Frontal cortex (tissue), 4 donors: ENCODE measurements at places on chromosomes 1 and 21.

DNA sequence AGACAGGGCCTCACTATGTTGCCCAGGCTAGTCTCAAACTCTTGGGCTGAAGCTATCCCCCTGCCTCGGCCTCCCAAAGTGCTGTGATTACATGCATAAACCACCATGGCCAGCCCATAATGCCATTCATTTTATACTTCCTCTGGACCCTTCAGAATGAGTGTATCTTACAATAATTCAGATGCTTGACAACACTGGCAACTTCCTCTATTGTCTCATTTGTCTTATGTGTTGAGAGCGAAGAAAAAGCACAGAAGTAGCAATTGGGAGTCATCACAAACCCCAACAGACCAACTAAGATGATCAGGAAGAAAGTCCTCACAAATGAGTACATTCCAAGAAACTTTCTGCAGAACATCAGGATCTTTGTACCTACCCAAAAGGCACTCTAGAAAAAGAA lies 191.9 kb downstream of the RERE start:
- DNase-seq, result no peak

DNA sequence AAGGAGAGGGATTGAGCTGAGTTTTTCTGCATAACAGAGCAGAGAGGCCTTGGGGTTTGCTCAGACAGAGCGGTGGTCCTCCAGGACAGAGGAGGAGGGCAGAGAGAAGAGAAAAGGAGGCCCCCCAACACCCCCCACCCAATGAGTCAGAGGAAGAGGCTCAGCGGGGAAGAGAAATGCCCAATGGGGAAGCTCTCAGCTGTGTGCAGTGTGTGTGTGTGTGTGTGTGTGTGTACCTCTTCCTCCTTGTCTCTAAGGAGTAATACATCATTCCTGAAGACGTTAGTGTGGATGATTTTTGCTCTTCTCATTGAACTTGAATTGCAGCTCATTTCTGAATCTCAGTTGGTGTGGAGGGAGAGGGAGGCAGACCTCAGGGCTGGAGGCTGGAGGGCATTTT lies 8.7 kb downstream of the TMPRSS3 start:
- no peak for DNase-seq

DNA sequence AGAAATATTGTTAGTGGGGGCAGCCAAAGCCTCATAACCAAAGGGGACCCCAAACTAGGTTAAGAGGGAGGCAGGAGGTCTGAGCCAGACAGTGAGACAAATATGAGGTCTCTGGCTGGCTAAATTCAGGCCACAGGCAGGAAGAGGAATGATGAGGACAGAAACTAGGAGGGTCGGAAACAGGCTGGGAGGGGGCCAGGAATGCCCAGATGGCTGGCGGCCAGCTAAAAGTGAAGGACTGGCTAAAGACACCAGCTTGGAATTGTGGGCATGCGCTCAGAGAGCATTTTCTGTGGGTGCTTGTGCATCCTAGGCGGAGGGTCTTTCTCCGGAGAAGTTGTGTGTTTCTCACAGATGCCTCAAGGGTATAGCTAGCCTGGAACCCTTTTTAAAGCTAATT lies 77.0 kb downstream of the PGM1 start:
- DNase-seq, result no peak

- peak; percentile 21 for DNase-seq
Measured at GRCh38 chr1:165114022-165114888, 242.3 kb downstream of the LMX1A start.

GRCh38 chr1:229024528-229025130 lies 246.3 kb upstream of the RAB4A start:
- DNase-seq, result no peak

DNA sequence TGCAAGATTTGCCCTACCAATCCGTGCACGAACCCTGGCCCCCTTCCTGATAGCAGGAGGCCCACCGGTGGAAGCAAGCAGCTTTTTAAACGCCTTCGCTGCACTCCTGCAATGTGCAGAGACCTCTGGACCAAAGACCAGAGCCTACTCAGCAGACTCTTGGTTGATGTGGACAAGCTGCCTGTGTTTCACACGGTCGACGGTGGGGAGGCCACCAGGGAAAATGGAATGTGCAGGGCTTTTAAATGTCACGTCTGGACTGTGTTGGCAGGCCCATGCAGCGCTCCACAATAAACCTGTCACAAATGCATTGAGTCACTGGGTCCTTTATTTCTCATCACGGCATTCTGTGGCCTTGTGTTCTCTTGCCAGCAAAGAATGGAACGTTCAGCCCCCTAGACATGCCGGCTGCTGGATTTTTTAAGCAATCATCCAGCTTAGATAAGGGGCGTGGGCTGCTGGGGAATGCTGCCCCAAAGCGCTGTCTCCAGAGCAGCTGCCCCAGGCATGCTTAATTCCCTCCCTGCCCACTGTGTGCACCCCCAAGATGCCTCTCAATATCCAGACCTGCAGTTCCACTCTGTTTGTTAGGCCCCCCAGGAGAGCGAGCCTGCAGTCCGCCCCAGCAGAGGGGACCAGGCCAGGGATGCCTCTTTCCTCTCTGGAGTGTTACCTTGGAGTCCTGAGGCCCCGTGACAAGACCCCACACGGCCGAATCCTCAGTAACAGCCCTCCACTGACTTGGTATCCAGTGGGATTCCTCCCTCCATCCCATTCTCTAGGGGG lies 71.3 kb downstream of the ATP5PO start:
- DNase-seq, result no peak

DNA sequence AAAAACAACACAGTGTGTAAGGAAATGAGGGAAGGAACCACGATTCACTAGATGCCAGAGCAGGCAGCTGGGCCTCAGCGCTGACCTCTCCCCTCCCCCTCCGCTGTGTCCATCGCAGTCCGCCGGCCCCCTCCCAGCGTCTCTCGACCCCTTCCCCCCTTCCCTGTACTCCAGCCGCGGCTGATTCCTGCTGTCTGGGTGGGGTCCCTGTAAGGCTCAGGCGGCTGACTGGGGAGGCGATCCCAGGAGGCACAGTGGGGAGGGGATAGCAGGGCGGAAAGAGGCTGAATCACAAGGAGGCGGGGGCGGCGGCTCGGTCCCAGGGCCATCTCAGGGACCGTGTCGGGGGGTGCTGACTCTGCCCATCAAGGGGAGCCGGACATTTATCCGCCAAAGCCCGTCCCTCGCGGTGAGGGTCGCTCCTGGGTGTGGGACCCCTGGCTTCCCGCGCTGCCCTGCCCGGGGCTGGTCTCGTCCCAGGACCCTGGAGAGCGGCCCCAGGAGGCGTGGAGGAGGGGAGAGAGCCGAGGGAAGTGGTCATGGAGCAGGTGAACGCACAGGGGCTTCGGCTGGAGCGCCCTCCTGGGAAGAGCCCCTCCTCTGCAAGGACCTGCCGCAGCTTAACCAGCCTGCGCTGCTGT lies 241.9 kb downstream of the PTPRU start:
- DNase-seq, result no peak
